ENCODE measurements at places on chromosomes 16 and 17.

DNA sequence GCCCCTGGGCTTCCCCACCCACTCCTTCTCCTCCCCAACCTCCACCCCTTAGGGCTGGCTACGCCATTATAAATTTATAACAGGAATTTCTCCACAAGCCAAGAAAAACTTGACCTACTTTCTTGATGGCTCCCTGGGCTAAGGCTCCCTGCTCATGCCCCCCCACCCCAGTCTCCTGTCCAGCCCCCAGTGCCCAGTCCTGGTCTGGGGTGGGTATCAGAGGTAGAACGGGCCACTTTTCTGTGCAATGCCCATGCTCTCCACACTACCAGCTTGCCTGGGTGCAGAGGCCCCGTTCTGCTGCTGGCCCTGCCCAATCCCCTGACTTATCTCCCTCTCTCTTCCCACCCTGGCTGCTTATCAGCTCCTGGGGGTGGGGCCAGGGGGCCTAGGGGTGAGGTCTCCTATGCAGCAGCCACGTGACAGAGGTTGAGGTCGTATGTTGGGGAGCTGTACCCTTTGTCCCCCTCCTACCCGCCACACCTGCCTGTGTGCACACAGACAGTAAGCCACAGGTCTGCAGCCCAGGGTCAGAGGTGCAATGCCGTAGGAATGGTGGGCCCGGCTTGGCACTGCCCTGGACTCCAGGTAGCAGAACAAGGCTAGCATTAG is 10.1 kb downstream of the THRA start:
- no peak for DNase-seq

GRCh38 chr16:89184933-89185794 is 13.6 kb downstream of the CDH15 start:
- no peak for DNase-seq

DNA sequence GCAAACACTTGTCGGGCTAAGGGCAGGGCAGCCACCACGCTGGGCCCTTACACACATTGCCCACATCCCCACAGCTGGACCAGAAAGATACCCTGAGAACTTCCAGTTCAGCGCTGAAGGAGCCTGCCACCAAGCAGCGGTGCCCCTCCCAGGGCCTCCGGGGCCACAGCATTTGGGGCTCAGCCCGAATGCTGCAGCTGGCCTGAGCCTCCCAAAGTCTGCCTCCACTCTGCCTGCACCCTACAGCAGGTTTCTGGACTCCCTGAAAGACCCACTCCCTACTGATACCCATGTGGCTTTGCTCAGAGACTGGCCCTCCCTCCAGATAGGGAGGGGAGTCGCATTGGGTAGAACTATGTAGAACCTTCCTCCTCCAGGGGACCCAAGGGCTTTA is 1.5 kb downstream of the MCRIP1 start:
- DNase-seq, result no peak

- no peak for DNase-seq
These were observed 85.3 kb upstream of the C16orf82 start for GRCh38 chr16:26981266-26981938.

- DNase-seq, result no peak
These were observed 57.9 kb downstream of the SDK2 start for GRCh38 chr17:73586275-73586832.

DNA sequence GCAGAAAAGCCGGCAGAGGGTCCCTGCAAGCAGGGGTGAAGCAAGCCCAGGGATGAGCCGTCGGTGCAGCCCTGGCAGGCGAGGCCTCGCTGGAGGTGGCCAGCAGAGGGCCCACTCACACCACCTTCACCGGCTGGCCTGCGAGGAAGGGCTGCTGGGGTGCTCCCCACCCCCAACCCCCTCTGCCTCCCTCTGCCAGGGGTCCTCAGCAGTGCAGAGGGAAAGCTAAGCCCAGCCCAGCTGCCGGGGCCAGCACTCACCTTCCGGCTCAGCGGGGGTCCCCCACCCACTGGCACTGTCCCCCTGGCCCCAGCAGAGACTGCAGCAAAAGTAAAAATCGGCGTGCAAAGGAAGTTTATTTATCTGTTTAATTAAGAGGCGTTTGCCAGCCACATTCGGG is 113.4 kb downstream of the ENGASE start:
- no peak for DNase-seq

GRCh38 chr17:64599187-64599676 is 62.9 kb downstream of the SMURF2 start:
- DNase-seq, result no peak

- peak; percentile 41 for DNase-seq
These were observed 42.4 kb upstream of the FBXO47 start for GRCh38 chr17:39009581-39010001.

Data from DMS 273 treated with DMSO at 0.1 percent for 48 hours (cell line).